ENCODE measurements at places on chromosomes 12 and 14.

- no peaks in the 10 kb centered on the region for H3K4me1 ChIP-seq
- H3K27me3 ChIP-seq = peaks cover 4% of the 10 kb centered on the region
- DNase-seq = no peak
- no peak overlapping the region for H3K4me3 ChIP-seq
These were observed 266.4 kb upstream of the SFSWAP start for GRCh38 chr12:131444220-131445164.

DNA sequence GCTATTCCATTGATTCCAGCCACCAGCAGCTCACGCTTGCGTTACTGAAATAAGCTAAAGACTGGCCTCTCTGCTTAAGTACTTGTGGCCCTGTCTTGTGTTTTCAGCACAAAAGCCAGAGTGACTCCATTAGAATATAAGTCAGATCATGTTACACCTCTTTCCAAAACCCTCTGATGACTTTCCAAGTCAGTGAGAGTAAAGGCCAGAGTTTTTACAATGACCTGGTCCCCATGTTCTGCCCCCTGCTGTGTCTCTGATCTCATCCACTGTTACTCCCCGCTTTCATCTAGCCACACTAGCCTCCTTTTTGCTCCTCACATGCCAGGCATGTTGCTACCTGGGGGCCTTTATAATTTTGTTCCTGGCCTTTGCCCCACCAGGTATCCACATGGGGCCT, 6.9 kb upstream of the CKAP4 start:
- DNase-seq = no peak
- H3K27me3 ChIP-seq = no peaks in the 10 kb centered on the region
- H3K27ac ChIP-seq = no peak overlapping the region
- no peaks in the 10 kb centered on the region for H3K36me3 ChIP-seq
- no peaks in the 10 kb centered on the region for H3K4me1 ChIP-seq

DNA sequence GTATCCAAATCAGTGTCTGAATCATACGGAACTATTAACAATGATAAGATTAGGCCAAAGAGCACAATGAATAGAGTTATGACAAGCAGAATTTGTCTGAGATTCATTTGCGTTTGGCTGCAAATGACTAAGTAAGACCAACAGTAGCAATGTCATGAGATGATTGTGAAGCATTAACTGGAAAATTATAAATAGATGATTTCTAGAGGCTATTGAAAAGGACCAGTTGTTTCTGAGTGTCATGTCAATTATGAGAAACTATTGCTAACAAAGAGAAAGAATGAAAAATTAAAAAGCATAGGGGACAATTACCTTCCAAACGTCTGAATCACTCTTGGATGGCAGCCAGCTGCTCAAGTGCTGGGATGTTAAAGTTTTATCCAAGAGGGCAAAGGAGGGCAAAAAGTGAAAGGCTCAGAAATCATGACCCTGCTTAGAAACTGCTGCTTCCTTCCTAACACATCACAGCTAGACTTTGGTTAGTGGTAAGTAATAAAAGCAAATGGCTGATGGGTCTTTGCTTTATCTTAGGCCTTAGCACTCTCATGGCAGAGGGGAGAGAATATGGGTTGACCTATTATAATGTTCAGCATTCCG, 89.0 kb downstream of the AKAP6 start:
- H3K4me3 ChIP-seq = no peak overlapping the region
- H3K4me1 ChIP-seq = peaks cover 9% of the 10 kb centered on the region
- peak; percentile 41 for DNase-seq
- no peaks in the 10 kb centered on the region for H3K36me3 ChIP-seq

DNA sequence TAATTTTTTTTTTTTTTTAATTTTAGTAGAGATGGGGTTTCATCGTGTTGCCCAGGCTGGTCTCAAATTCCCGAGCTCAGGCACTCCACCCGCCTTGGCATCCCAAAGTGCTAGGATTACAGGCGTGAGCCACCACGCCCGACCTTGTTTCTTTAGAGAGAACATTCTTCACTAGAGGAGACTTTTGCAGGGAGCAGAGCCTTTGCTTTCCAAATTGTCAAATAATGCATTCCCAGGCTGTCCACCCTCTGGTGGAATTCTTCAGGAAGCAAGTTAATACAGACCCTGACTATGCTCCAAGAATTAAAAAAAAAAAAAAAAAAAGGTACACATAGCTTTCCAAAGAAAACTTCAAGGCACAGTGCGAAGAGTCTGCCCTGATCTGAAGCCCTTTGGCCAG, 6.8 kb downstream of the ALDH1L2 start:
- no peak overlapping the region for H3K27ac ChIP-seq
- no peaks in the 10 kb centered on the region for H3K36me3 ChIP-seq
- H3K27me3 ChIP-seq = no peaks in the 10 kb centered on the region
- no peak for DNase-seq
- no peak overlapping the region for H3K4me3 ChIP-seq

DNA sequence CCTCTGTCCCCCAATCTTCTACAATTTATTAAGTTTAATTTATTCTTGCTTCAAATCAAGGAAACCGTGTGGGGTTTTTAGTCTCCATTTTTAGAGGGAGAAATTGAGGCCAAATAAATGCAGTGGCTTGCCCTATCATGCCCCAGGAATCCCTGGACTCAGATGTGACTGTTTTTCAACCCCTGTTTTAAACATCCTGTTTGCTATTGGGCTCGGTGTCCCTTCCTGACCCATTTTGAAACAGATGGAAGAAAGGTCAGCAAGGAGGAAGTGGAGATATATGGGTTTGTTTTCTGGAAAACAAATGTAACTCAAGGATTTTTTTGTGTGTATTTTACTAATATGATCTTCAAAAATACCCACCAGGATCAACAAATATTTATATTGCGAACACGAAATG, 84.7 kb downstream of the DACT1 start:
- no peak for DNase-seq
- H3K27me3 ChIP-seq = no peaks in the 10 kb centered on the region
- no peak overlapping the region for H3K27ac ChIP-seq
- no peak overlapping the region for H3K4me3 ChIP-seq
- peaks cover 11% of the 10 kb centered on the region for H3K4me1 ChIP-seq
- H3K36me3 ChIP-seq = no peaks in the 10 kb centered on the region

DNA sequence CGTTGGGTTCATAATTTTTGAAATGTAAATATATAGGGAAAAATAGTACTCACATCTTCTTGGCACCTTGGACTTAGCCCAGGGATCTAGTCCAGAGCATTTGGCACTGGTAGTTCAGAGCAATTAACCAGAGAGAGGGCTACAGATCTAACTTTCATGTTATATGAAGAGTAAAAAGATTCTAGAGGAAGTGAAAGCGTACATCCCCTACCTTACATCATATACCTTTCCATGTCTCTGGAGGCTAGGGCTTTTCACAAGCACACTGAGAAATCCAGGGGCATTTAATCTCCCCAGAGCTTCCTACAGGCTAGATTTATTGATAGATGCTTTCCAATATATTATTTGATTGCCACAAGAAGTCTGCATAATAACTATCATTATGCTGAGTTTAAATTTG, 687.5 kb upstream of the FBXO33 start:
- no peaks in the 10 kb centered on the region for H3K36me3 ChIP-seq
- no peak overlapping the region for H3K27ac ChIP-seq
- H3K4me1 ChIP-seq = no peaks in the 10 kb centered on the region
- H3K4me3 ChIP-seq = no peak overlapping the region
- no peaks in the 10 kb centered on the region for H3K27me3 ChIP-seq

- H3K4me1 ChIP-seq = no peaks in the 10 kb centered on the region
- H3K27ac ChIP-seq = no peak overlapping the region
- no peaks in the 10 kb centered on the region for H3K36me3 ChIP-seq
- no peaks in the 10 kb centered on the region for H3K27me3 ChIP-seq
- no peak overlapping the region for H3K4me3 ChIP-seq
These were observed 108.6 kb downstream of the VRK1 start for GRCh38 chr14:96905825-96906224.

- no peak for DNase-seq
- no peaks in the 10 kb centered on the region for H3K36me3 ChIP-seq
- H3K4me1 ChIP-seq = no peaks in the 10 kb centered on the region
- H3K27me3 ChIP-seq = no peaks in the 10 kb centered on the region
- H3K27ac ChIP-seq = no peak overlapping the region
These were observed 483 bp upstream of the NR1H4 start for GRCh38 chr12:100473050-100473715.

GRCh38 chr14:100486025-100486828, 101.0 kb downstream of the BEGAIN start:
- no peak overlapping the region for H3K27ac ChIP-seq
- peak; percentile 87 for DNase-seq
- no peaks in the 10 kb centered on the region for H3K36me3 ChIP-seq
- no peaks in the 10 kb centered on the region for H3K27me3 ChIP-seq
- no peaks in the 10 kb centered on the region for H3K4me1 ChIP-seq

DNA sequence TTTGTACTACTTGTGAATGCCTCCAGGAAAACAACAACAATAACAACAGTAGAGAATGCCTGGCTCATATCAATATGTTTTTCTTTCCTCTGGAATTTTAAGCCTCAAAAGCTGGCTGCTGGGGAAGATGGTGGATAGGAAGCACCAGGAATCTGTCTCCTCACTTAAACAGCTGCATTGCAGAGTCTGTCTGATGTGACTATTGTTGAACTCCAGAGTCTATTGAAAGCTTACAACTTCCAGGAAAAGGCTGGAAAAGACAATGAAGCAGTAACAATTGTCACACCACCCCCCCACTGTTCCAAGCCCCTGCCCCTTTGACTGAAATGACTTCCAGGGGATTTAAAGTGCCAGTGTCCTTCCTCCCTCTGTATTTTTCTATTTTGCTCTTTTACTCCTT, 309.7 kb downstream of the BMP4 start:
- no peaks in the 10 kb centered on the region for H3K36me3 ChIP-seq
- no peak for DNase-seq
- H3K4me1 ChIP-seq = no peaks in the 10 kb centered on the region

DNA sequence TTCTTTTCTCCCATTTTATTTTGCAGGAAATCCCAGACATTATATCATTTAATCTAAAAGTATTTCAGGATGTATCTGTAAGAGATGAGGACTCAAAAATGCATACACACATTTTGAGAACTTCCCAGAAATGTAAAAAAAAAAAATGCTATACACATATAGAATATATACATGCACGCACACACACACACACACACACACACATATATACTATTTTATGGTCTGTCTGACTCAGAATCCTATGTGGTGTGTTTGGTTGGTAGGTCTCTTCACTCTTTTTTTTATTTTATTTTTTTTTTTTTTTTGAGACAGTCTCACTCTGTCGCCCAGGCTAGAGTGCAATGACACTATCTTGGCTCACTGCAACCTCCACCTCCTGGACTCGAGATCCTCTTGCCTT, 65.5 kb downstream of the FBXO34 start:
- H3K4me1 ChIP-seq = peaks cover 34% of the 10 kb centered on the region
- no peaks in the 10 kb centered on the region for H3K36me3 ChIP-seq
- no peaks in the 10 kb centered on the region for H3K27me3 ChIP-seq
- H3K4me3 ChIP-seq = no peak overlapping the region
- no peak for DNase-seq

DNA sequence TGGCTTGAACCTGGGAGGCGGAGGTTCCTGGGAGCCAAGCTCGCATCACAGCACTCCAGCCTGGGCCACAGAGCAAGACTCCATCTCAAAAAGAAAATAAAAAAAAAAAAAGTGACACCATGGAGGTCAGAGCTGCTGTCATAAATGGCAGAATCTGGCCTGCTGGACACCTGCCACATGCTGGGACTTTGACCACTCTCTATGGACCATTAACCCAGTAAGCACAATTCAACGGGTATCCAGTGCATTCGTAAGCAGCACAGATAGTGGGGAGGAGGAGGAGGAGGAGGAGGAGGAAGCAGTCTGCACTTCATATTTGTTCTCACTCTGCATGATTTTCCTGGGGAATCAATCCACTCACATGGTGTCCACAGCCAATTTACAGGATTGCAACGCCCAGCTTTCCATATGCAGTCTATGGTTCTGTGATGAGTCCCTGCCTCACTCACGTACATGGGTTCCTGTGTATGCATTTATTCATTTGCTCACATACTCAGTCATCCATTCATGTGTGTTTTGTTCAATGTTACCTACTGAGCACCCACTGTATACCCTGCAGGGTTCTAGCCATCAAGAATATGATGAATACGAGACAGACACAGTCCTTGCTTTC, 326.8 kb downstream of the GLT1D1 start:
- no peaks in the 10 kb centered on the region for H3K4me1 ChIP-seq
- H3K36me3 ChIP-seq = no peaks in the 10 kb centered on the region
- H3K27ac ChIP-seq = no peak overlapping the region

DNA sequence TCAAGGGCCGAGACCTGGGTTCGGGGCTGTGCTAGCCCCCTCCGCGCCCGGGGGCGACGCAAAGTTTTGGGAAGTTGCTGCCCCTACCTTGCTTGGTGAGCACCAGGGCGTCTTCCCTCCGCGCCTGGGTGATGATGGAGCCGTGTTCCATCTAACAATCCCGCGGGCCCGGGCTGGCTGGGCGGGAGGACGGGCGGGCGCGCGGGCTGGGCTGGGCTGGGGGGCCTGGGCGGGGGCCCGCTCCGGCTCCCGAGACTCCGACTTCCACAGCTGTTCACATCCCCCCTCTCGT, 298 bp downstream of the CTDSP2 start:
- H3K27me3 ChIP-seq = no peaks in the 10 kb centered on the region
- no peaks in the 10 kb centered on the region for H3K36me3 ChIP-seq
- peaks cover 18% of the 10 kb centered on the region for H3K4me1 ChIP-seq
- H3K27ac ChIP-seq = peak overlapping the region; percentile 97
- H3K4me3 ChIP-seq = peak overlapping the region; percentile 74

DNA sequence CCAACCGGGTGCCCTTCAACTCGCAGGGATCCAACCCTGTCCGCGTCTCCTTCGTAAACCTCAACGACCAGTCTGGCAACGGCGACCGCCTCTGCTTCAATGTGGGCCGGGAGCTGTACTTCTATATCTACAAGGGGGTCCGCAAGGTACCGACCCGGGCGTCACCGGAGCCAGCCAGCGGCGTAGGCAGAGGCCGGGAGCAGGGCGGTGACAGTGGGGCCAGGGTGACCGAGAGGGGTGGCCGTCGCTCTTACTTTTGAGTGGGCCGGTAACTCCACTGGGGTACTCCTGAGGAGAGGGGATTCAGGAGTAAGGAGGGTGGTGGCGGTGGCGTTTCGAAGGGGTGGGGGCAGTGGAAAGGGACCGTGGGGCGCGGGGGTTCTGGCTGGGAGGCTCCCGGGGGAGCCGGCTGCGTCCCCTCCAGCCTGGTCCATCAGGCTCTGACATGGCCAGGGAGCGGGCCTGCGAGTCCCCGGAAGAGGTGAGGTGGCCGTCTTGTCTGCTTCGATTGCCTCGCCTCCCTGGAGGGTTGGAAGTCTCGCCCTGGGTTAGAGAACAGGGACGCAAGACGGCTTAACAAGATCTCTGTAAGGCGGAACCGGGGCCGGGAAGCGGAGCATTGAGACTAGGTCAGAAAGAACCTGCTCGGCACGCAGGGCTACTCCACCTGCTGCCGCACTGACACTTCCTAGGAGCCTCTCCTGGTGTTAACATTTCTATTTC, 491 bp downstream of the WDR20 start:
- no peaks in the 10 kb centered on the region for H3K36me3 ChIP-seq
- H3K4me1 ChIP-seq = no peaks in the 10 kb centered on the region

All from lung (tissue), 17 donors.